ENCODE measurements at places on chromosomes 1 and 21. TPM values are rescaled to one million over a fixed set of nuclear protein-coding genes. Genes with fewer than 3 reads are reported as not detected.

The AGTRAP gene
- 59.1 TPM for total RNA-seq

The IFNLR1 gene
- not detected for total RNA-seq

The KRTAP11-1 gene
- not detected for total RNA-seq

The TPTE gene
- total RNA-seq, result not detected

The PDZK1IP1 gene
- not detected for total RNA-seq
